ENCODE measurements at places on chromosomes 2 and 18.
A peak's percentile ranks its signal among the peaks of the same experiment; 100 is the strongest.

DNA sequence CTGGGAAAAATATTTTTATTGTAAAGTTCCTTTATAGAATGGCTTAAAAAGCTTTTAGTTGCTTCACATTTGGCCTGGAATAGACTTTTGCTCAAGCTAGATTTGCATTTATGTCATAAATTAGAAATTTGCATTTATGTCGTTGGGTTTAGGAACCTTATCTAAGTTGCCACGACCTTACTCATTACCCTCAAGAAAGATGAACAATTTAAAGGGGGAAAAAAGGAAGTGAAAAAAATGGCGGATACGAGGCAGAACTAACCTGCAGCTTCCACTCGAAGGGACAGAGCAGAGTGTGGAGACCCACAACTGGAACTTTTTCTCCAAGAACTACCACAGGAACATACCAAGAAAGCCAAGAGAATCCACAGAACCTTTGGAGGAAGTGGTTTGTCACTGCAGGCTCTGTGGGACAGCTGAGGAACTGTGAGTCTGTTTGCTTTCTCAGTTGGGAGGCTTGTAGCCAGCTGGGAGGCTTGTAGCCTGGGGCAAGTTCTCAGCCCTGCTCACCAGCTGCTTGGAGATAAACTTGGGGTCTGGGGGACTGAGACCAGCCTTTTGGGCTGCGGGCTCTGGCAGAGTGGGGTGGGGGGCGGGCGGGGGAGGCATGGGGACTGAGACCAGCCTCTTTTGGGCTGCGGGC is 349.9 kb upstream of the MEIS1 start:
- no peak for DNase-seq

GRCh38 chr2:40448476-40449079 is 3.3 kb downstream of the SLC8A1 start:
- no peak for DNase-seq

DNA sequence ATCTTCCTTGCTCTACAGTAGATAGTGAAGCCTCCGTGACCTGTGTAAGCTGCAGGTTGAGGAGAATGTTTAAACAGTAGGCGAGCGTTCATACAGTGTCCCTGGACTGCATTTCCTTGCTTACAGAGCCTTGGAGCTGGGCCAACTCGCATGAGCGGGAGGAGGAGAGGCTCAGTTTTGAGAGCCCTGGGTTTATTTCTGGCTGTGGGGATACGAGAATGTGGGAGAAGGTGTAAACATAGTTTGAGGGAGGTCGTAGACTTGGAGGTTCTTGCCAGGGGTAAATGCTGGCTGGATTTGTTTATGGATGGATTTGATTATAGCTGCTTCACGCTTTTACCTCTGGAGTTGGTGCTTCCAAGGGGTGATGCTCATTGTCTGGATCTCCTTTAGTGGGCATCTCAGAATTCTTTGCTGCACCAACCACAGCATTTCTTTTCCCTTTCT is 20.8 kb downstream of the CRIM1 start:
- peak; percentile 71 for DNase-seq

GRCh38 chr2:39734445-39734844 is 44.6 kb downstream of the THUMPD2 start:
- no peak for DNase-seq

GRCh38 chr18:24011123-24011917 is 3.2 kb upstream of the TTC39C start:
- no peak for DNase-seq

GRCh38 chr2:226158940-226159339 is 640.7 kb downstream of the IRS1 start:
- no peak for DNase-seq

GRCh38 chr18:79042276-79042675 is 26.9 kb upstream of the ATP9B start:
- no peak for DNase-seq

GRCh38 chr18:7034924-7035323 is 82.7 kb downstream of the LAMA1 start:
- DNase-seq: no peak

DNA sequence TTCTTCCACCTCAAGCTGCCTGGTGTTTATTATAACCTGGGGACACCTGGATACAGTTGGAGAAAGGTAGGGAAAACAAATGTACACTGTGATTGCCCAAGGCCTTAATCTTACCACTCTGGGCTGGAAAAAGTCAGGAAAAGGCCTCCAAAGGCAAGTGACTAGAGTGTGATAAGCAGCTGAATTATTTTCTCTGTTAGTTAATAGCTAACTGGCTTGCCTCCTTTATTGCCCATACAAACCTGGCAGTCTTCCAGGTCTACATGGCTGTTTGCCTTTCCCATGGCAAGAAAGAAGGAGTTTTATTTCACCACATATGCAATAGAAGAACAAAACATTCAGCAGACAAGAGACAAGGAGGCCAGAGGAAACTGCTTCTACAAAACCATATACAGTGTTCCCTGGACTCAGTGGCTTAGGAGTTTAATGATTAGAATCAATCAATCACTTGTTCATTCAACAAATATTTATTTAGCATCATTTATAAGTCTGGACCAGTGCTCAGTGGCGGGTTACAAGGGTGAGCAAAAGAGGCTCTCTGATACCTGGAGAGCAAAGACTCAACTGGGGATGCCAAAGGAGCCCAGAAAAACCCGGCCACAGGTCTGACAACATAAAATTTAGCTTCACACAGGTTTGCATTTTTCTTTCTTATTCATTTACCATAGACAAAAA is 27.5 kb upstream of the SUCLG1 start:
- peak; percentile 7 for DNase-seq

- no peak for DNase-seq
Measured at GRCh38 chr2:129233751-129234406, 745.6 kb upstream of the RAB6C start.

DNA sequence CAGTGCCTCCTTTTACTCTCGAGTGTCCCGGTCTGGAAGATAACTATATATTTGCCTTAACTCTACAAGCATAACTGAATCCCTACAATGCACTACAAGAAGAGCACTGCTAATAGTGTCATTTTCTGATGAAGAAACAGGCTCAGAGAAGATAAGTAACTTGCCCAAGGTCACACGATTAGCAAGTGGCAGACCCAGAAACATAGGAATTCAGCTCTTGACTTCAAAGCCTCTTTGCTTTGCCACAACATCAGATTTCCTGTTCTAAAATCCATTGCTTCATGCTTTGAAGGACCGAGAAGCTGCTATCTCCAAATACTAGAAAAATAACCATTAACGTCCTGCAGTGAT is 65.6 kb downstream of the HS1BP3 start:
- DNase-seq: no peak

- DNase-seq: peak; percentile 92
Measured at GRCh38 chr2:10448576-10449485, 704 bp upstream of the ODC1 start.

GRCh38 chr18:62413206-62413605 is 88.1 kb downstream of the TNFRSF11A start:
- DNase-seq: no peak

DNA sequence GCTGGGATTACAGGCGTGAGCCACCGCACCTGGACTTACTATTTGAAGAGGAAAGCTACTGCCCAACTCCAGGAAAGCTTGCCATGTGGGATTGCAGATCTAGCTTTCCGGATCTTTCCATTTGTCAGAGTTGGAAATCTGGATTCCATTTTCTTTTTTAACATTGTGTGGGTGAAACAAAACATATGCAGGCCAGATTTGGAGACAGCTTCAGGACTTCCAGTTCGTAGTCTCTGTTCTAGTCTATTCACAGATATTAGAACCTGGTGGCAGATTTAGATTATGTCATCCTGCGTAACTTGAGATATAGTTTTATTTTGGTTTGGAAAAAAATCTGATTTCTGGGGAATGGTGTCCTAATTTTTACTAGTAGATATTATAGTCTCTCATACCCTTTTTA is 70.5 kb downstream of the ZNF236 start:
- no peak for DNase-seq

- no peak for DNase-seq
Measured at GRCh38 chr18:25661831-25662230, 309.9 kb upstream of the ZNF521 start.

DNA sequence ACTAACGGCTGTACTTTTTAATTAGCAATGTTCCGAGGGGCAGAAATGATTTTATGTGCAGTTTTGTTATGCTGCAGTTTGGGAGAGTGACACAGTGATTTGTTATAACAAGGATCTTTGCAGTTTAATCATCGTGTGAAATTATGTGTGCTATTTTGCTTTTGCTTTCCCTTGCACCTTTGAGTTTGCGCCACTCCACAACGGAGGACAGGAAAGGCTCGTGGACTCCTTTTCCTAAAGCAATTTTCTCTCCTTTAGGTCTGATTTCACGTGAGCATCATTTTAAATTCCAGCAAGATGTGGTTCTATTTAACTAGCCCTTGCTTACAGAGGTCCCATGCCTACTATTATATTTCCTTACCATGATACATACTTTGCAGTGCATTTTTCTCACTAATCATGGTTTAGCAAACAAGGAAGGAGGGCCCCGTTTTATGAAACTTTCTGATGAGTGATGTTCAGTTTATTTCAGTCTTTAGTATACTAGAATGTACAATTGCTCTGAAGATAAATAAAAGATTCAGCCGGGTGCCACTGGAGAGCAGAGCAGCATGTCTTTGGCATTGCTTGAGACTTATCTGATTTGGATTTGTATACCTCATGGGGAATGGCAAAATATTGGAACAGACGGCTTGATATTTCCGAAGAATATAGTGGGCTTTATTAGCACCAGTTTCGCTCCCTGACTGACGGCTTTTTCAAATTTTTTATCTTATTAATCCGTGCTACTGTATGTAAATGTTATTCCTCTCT is 528.2 kb upstream of the FANCL start:
- no peak for DNase-seq

GRCh38 chr2:142983174-142983573 is 105.7 kb downstream of the KYNU start:
- DNase-seq: no peak

DNA sequence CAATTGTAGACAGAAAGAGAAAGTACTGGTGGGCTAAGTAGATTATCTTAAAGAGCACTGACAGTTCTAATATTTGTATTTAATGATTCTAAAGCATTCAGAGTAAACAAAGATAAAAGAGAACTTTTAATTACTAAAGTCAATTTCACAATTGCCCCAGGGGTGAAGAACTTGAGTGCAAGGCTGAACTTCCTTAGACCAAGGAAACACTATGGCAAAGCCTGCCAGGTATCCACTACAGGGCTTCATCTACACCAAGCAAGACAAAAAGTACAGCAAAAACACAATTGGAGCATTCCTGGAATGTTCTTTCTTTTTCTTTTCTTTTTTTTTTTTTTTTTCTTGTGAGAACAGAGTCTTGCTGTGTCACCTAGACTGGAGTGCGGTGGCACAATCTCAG is 46.9 kb upstream of the NDUFV2 start:
- no peak for DNase-seq

- DNase-seq: no peak
Measured at GRCh38 chr2:88602022-88602421, 25.2 kb downstream of the EIF2AK3 start.

- DNase-seq: no peak
Measured at GRCh38 chr2:41775366-41776025, 272.3 kb upstream of the PKDCC start.

DNA sequence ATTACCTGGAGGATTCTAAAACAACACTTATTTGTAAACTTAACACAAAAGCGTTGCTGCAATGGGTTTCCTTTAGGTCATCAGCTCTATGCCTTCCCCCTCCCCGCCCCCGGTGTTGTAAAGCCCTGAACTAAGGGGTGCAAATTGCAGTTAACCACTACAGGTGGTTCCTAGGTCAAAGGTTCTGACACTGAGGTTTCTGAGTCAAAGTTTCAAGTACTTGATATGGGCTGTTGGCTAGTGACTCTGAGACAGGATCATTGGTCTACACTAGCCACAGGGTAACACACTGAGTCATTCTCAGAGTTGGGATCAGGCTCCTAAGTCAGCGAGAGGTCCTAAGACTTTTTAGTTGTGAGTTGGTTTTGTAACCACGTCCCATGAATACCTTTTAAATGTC is 15.4 kb downstream of the IL1B start:
- no peak for DNase-seq

DNA sequence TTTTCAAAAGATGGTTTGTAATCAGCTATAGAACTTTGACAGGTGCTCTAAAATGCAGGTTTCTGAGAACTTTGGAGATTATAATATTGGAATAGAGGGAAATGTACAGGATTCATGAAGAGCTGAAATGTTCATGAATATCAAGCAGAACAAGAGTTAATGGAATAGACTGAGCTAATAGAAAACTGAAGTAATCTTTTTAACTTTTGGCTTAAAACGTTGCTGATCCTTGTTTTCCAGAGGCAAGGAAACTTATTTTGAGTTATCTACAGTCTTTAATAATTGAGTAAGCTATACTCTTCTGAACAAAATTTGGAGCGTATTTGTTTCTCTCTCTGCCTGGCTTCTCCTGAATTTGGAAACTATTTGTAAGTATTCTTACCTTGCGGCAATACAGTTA is 10.8 kb upstream of the IL18RAP start:
- no peak for DNase-seq
